GF-D8 (cell line): ENCODE measurements at places on chromosomes 2 and 18.

- DNase-seq = no peak
Measured at GRCh38 chr18:27871726-27872125, 305.2 kb downstream of the CDH2 start.

- DNase-seq = no peak
Measured at GRCh38 chr2:88620015-88620414, 7.2 kb downstream of the EIF2AK3 start.

DNA sequence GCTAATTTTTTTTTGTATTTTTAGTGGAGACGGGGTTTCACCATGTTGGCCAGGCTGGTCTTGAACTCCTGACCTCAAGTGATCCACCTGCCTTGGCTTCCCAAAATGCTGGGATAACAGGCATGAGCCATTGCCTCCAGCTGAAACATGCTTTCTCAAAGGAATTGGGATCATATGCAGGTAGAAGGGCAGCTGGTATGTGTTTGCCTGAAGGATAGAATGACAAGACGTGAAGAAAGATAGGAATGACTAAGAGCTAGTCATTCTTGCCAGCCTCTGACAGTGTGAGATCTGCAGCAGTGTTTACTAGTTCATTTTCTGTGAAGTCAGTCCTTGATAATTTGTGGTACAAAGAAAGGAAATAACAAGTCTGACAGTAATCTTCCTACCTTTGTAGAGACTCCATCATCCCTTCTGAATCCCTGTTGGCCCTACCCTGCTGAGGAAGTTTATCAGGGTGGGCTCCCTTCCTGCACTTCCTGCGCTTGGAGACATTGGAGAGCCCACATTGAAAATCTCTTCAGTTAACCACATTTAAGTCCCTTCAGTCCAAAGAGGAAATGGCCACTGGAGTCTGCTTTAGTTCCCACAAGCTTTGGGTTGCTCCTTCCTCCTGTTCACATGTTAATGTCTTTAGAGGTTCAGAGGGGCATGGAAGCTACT is 14.7 kb downstream of the CFLAR start:
- no peak for DNase-seq

DNA sequence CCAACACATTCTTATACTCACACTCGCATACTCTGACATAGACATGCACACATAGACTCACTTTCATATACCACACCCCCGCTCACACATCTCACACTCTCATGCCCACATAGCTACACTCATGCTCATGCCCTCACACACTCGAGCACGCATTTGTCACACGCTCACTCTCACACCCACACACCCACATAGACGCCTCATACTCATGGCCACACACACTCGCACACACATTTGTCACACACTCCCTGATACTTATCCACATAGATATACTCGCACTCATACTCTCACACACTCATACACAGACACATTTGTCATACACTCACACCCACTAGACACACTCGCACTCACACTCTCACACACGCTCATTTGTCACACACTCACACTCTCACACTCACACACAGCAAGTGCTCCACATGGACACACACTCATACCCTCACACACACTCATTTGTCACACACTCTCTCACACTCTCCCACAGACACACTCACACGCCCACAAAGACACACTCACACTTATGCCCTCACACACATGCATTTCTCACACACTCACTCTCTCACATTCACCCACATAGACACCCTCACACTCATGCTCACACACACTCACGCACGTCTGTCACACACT is 50.9 kb downstream of the TNP1 start:
- no peak for DNase-seq

GRCh38 chr2:236434593-236434992 is 135.0 kb upstream of the ACKR3 start:
- DNase-seq = no peak

DNA sequence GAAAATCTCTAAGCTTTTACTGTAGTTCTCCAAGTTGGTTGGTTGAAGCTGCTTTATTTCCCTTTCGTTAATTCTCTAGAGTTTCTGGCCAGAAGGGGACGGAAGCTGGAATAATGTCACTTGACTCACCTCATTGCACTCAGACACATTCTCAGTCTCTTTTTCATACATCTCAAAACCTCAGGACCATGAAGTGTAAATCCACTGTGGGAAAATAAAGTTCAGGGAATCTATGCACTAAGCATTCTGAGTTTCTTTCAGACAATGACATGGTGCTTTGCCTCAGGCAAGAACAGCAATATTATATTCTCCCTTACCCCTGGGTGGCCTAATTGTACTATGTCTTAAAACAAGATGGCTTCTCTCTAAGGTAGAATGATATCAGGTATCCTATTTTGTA is 167.8 kb downstream of the PRPF40A start:
- DNase-seq = no peak

GRCh38 chr2:139478165-139478914 is 698.1 kb upstream of the NXPH2 start:
- no peak for DNase-seq

GRCh38 chr2:151299920-151300539 is 10.6 kb upstream of the NMI start:
- DNase-seq = no peak

DNA sequence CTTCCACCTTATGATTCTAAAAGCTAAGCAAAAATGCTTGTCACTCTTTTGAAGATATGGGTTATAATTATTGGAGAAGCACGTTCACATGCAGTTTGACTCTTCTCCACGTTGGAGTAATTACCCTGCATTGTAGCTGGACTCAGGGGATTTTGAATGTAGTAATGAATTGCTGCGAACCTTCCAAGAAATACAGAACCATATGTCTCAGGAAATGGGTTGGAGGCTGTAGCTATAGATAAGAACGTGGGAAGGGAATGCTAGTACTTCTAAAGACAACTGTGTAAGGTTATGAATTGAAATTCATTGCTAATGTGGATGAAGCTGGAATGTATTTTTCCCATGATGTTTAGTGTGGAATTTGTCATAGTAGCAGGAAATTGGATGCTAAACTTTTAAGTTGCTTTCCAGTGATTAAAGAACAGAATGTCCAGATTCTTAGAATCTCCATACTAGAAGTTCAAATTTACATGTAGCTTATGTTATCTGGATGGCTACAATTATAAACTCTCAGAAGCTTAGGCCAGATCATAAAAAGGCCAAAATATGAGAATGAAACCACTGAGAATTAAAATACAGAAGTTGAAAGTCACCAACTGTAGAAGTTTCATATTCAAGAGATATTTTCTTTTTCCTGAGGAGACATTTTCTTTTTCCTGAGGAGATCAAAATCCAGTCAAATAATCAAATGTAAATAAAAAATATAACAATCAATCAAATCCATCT is 27.3 kb upstream of the SPOPL start:
- peak; percentile 14 for DNase-seq

DNA sequence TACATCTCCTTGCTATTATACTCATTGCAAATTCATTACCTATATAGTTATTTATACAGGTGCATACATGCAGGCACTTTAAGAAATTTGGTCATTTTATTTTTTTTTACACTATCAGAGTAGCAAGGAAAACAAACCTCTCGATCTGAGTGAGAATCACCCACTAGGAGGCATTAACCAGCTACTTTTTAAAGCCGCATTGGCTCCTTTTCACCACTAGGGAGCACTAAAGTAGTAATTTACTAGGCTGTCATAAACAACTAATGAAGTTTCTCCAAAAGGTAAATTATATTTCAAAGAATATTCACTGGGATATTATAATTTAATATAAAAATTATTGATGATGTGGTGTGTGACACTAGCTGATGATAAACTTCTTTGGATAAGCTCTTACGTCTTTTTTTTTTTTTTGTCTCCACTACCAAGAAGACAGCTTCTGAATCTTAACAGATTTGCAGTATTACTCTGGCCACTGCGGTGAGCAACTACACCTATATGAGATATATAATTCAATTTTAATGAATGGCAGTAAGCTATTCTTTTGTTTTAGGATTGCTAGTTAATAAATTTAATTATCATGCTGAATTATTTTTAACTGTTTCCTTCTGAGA is 101.9 kb downstream of the NOL4 start:
- DNase-seq = peak; percentile 34

DNA sequence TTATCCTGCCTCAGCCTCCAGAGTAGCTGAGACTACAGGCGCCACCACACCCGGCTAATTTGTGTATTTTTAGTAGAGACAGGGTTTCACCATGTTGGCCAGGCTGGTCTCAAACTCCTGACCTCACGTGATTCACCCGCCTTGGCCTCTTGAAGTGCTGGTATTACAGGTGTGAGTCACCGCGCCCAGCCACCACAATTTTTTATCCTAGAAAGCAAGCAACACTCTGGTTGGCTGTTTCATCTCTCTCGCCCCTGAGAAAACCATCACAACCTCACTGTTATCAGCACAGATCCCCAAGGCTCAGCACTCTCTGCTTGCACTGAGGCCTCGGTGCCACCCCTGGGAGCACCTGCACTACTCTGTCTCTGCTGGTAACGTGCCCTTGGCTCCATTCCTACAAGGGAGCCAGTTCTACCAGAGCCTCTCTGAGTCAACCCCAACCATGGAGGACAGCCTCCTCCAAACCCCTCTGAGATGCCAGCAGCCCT is 134.8 kb upstream of the AGAP1 start:
- no peak for DNase-seq

GRCh38 chr2:232588680-232589585 is 38.4 kb downstream of the EIF4E2 start:
- DNase-seq = no peak

DNA sequence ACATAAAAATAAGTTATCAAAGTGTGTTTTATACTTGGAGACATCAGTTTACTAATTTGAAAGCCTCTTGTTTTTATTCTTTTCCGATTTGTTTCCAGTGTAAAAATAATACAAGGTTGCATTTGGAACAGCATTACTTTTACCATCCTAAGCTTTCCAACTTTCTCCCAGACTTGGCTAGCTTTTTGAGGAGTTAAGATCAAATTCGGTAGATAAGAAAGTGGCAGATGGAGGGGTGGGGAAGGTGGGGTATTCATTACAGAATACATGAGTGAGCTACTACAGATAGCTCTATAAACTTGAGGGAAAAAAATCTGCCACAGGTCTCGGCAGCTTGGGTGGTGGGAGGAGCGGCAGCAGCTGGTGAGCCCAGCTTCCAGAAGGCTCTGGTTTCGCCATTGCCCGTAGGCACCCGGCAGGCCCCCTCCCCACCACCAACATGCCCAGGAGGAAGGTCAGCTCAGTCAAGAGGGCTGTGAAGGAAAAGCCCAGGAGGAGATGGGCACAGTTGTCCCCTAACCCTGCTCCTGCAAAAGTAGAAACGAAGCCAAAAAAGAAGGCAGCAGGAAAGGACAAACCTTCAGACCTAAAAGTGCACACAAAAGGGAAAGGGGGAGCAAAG is 18.6 kb upstream of the RMC1 start:
- DNase-seq = no peak

DNA sequence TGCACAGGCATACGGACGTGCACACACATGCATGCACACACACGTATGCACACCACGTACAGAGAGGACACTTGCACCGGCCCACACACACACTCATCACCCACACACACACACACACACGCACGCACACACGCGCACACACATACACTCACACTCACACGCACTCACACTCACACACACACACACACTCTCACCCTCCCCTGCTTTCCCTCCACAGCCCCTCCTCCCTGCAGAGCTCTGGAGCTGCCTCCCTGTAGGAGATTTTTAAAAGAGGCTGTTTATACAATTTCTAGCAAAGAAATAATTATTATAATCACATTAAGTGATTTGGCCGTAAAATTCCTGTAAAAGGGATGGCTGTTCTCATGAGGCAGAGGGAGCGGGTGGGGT is 36.5 kb upstream of the SNED1 start:
- no peak for DNase-seq

- DNase-seq = no peak
Measured at GRCh38 chr2:239328351-239329191, 72.2 kb downstream of the HDAC4 start.

DNA sequence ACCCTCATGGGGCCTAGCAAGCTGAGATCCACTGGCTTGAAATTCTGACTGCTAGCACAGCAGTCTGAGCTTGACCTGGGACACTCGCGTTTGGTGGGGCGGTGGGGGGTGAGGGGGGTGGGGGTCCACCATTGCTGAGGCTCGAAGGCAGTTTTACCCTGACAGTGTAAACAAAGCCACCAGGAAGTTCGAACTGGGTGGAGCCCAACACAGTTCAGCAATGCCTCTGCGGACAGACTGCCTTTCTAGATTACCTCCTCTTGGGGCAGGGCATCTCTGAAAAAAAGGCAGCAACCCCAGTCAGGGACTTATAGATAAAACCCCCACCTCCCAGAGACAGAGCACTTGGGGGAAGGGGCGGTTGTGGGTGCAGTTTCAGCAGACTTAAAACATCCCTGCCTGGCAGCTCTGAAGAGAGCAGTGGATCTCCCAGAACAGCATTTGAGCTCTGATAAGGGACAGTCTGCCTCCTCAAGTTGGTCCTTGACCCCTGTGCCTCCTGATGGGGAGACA is 149.7 kb upstream of the TANK start:
- no peak for DNase-seq

DNA sequence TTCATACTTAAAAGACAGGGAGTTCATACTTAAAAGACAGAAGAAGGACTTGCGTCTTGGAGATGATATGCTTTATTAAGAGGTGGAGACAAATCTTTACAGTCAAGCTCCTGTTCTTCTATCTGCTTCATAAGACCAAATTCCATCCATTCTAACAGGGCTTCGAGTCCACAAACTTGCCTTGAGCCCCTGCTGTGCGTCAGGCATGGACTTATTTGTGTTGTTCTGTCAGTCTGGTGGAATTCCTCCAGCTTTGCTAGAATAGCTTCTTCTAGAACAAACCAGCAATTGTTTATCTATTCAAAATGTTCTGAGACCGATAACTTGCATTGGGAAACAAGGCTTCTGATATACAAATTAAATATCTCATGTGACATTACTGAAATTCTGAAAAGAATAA is 73.9 kb upstream of the SOX11 start:
- no peak for DNase-seq

GRCh38 chr2:129864719-129865118 is 114.7 kb upstream of the RAB6C start:
- DNase-seq = no peak

GRCh38 chr2:113972766-113973165 is 82.9 kb downstream of the ACTR3 start:
- no peak for DNase-seq

GRCh38 chr2:138814123-138814898 is 34.1 kb upstream of the NXPH2 start:
- no peak for DNase-seq

DNA sequence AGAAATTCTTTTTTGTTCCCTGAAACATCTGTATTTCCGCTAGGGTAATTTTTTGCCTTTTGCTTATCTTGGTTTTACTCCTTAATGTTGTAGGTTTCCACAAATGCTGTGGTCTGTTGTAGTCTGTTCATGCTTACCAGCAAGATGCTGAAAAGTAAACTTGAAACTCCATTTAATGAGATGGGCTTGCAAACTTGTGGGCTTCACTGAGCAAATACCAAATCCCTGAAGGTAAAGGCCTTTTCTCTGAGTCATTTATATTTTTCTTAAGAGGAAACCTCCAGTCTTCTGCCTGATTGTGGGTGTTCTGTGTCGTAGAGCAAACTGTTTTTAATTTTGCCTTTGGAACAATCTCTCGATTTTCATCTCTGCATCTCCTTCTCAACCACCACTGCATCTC is 9.3 kb downstream of the SP140 start:
- DNase-seq = no peak
